ENCODE measurements at places on chromosomes 3 and 15. TPM values are rescaled to one million over a fixed set of nuclear protein-coding genes. Genes with fewer than 3 reads are reported as not detected.
A peak's percentile ranks its signal among the peaks of the same experiment; 100 is the strongest.

DNA sequence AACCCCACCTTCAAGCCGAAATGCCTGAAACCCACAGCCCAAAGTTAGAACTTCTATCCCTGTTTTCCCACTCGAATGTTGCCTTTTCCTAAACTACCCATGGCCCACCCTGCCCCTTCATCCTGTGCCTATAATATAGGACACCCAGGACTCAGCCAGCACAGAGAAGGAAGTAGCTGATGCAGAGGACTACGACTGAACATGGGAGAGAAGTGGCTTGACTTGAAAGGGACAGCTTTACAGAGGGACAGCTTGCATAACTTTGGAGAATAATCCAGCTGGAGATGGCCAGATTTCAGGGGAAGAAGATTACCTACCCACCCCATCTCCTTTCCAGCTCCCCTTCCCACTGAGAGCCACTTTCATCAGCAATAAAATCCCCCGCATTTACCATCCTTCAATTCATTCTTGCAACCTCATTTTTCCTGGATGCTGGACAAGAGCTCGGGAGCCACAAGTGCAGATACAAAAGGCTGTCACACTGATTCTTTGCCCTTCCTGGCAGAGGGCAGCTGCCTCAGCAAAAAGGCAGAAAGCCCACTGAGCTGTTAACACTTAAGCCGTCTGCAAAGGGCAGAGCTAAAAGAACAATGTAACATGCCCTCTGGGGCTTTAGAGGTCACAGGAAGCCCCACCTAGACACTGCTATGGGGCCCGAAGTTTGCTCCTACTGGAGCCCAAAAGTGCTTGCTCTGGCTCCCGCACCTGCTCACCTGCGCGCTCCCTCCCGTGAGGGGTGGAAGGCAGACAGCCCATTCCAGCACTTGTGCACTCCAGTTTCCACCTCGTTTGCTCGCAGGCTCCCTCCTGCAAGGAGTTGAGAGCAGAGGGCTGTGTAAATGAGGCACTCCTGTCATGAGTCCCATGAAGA lies 224.0 kb downstream of the TBC1D5 start:
- no peak for DNase-seq

- no peak for DNase-seq
These were observed 66.1 kb downstream of the LARS2 start for GRCh38 chr3:45454466-45454865.

DNA sequence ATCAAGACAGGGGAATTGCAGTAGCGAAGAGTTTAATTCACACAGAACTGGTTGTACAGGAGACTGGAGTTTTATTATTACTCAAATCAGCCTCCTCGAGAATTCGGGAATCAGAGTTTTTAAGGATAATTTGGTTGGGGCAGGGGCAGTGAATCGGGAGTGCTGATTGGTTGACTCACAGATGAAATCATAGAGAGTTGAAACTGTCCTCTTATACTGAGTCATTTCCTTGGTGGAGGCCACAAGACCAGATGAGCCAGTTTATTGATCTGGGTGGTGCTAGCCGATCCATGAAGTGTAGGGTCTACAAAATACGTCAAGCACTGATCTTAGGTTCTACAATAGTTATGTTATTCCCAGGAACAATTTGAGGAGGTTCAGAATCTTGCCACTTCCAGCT lies 5.3 kb upstream of the ZNF770 start:
- DNase-seq = no peak

- DNase-seq = no peak
These were observed 56.6 kb downstream of the SEC22A start for GRCh38 chr3:123258359-123258758.

- no peak for DNase-seq
These were observed at the start of gene CCR9 for GRCh38 chr3:45885979-45886705. TSS of gene CCR9 (plus strand) at chr3:45886543. CDS start at chr3:45894934, 8,391 bp downstream.

GRCh38 chr3:94226078-94226477 lies 163.2 kb downstream of the NSUN3 start:
- peak; percentile 82 for DNase-seq

Gene FSTL1
- 161 TPM for total RNA-seq

- no peak for DNase-seq
These were observed 63.3 kb downstream of the IQSEC1 start for GRCh38 chr3:13009946-13010315.

Gene SCG3
- not detected for total RNA-seq

DNA sequence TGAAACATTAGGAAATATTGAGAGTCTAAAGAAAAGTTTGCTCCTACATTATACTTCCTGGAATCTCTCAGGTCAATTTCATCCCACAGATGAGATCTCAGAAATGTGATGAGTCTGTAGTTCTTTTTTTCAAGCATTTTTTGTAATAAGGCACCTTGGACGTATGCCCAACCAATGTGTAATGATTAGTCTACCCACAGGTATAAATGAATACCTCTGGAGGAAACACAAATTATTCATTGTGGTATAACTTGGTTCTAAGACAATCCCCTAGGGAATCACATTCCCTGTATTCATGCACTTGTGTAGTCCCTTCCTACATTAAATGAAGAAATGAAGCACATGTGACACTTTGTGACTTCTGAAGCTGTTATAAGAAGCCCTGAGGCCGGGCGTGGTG lies 596.2 kb upstream of the UBE2E2 start:
- DNase-seq = peak; percentile 88

DNA sequence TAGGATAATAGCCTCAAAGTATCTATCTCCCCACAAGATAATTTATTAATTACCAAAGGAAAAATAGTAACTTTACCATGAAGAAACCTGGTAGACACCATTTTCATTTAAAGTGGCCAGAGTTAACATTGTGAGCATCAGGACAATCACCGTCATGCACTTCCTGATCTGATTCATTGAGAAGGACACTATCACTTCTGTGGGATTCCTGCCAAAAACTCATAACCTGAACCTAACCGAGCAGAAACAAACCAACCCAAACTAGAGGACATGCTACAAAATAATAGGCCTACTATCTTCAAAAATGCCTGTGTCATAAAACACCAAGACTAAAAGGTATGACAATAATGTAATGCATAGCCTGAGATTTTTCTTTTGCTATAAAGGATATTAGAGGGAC lies 39.0 kb downstream of the FSIP1 start:
- DNase-seq = no peak

Gene DUOX2
- 0.43 TPM for total RNA-seq
